ENCODE measurements at places on chromosomes 4 and X.

DNA sequence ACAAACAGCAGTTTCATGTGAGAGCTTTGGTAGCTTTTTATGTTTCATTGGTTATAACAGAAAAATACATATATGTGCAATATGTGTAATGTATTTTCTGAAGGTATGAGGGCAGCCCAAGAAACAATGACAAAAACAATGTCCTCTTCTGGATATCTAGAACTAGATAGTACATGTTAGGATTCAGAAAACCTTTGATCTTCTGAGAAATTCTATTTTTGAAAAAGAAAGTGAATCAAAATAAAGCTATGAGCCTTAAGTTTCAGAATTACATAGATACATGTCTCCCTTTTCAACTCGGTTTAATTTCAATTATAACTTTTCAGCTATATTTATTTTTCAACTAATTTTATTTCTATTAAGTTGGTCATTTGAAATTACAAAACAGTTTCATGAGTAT is 131.9 kb downstream of the REELD1 start:
- no peak for DNase-seq

- no peak for DNase-seq
Measured at GRCh38 chr4:16334601-16335000, 108.3 kb upstream of the TAPT1 start.

DNA sequence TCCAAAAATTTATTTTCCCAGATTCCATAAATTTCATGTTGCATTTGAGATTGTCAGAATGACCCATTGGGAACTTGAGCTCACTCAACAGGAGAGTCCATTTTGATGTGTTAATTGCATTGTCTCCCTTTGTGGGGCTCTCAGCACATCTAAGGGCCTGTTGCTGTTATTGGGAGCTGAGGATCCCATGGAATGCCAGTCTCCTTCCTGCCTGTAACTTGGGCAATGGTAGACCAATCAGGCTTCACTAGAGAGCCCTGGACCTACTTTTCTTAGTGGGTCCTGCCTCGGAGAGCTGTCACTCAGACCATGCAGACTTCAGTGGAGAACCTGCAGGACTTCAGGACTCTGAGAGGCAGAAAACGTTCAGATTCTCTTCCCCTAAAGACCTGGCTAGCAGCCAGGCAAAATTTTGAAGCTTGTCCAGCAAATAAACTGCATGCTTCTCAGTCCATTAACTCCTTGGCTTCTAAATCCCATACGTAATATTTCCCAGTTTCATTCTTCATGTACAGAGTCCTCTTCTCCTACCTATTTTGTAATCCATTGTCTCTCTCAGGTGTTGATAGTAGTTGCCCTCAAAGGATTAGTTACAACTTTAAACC is 25.1 kb downstream of the OCRL start:
- DNase-seq, result peak; percentile 39

- no peak for DNase-seq
Measured at GRCh38 chrX:79089896-79090584, 54.4 kb upstream of the GPR174 start.

GRCh38 chr4:132709056-132709455 is 440.0 kb upstream of the PCDH10 start:
- no peak for DNase-seq

DNA sequence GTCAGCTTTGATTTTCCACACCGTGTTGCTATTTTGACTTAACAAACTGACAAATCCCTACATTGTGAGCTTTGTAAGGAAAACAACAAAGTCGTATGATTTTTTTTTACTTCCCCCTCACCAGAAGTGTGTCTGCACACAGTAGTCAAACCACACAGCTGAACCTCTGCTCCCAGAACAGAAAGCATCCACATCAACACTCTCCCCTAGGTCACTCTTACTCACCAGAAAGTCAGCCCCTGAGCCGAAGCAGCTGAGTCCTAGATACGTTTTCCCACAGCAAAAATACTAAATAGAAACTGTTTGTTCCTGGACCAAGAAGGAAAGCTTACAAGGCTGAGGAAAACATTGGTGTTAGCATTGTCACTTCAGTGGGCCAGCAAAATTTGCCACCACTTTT is 305.7 kb downstream of the DHX15 start:
- no peak for DNase-seq

DNA sequence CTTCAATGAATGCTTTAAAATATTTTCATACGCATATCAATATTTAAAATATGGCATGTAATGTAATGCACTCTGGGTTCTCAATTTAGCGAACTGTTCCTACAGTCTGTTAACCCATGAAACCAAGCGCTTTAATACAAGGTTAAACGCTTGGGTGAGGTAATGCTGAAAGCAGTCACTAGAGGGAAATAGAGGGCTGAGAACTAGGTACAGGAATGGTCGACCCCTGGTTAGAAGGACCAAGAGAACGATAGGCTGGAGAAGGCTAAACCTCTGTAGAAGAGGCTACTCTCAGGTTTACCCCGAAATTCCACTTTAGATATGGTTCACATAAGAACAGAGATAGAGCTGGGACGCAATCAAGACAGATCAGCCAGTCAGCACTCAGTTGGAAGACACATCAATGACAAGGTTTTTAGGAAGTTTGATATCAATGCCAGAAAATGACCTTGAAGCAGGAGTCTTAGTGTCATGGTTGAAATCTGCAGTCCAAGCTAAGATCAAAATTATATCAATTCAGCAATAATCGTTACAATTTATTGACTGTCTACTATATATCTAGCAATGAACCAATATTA is 26.9 kb downstream of the ARSJ start:
- DNase-seq, result peak; percentile 52

DNA sequence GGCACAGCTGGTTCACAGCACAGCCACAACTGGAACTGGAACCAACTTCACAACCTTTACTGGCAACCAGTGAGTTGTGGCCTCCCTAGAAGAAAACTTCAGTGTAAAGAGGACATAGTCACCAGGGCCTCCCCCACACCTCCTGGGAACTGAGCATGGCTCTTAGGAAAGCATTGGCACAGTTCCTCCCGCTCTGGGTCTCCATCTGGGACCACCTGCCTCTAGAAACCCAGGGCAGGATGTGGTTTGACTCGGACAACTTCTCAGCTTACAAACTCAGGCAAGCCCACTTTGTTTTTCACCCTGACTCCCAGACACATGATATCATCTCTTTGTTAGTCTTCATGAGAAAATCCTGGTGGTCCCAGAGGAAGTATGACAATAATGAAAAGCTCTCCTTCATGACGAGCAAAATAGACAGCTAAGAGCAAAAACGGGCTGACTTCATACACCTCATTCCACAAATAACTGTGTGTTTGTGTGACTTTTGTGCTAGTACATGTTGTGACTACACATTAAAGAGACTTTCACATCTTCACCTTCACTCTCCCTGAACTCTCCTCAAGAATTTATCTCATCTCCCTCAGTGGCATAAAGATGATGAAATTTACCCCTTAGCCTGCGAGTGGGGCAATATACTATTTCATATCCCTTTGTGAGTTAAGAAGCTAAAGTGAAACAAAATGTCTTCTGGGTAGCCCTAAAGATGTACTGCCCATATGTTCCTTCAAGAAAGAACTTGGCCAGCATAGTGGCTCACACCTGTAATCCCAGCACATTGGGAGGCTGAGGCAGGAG is 75.4 kb downstream of the SH3KBP1 start:
- no peak for DNase-seq

GRCh38 chrX:13096728-13097127 is 52.3 kb upstream of the FAM9C start:
- DNase-seq, result no peak

DNA sequence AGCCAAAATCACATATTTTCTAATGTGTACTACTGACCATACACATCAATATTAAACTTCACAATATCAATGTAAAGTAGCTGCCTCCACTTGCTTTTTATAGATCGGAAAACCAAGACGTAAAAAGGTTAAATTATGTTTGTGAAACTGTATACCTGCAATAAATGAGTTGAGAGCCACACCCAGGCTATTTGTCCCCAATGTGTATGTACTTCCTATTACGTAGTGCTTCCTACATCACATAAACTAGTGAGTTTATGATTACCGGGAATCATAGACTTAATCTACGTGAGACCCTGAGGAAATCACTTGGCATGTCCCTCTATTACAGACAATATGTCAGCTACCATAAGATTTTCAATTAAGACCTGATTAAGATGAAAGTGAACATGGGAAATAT is 903.4 kb downstream of the RAB28 start:
- DNase-seq, result no peak

GRCh38 chrX:45715748-45716147 is 515.1 kb upstream of the DIPK2B start:
- no peak for DNase-seq

GRCh38 chrX:152138388-152138784 is at the start of gene MAGEA10:
MAGEA10 (minus strand) TSS chrX:152138577; CDS start chrX:152135620, 2,957 bp downstream.
- DNase-seq, result no peak

DNA sequence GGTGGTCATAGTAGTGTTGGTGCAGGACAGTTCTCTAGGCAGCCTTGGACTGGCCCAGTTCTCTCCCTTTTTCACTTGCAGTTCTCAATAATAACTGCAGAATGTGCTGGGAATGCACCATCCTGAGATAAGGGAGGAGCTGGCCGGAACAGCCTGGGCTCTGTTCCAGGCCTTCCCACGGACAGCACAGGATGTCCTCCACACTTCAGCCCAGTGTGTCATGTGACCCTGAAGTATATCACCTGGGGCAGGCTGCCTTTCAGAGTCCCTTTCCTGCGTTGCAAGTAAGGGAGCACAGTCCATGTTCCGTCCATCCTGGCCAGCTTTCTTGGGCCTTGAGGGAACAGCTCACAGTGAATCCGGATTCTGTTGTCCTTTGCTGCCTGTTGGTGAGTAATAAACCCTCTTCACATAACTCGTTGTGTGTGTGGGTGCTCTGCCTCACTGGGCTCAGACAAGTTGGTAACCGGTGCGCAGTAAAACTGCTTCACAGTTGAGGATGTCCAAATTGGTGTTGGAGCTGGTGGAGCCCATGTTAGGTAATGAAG is 32.3 kb upstream of the BBS12 start:
- DNase-seq, result no peak

DNA sequence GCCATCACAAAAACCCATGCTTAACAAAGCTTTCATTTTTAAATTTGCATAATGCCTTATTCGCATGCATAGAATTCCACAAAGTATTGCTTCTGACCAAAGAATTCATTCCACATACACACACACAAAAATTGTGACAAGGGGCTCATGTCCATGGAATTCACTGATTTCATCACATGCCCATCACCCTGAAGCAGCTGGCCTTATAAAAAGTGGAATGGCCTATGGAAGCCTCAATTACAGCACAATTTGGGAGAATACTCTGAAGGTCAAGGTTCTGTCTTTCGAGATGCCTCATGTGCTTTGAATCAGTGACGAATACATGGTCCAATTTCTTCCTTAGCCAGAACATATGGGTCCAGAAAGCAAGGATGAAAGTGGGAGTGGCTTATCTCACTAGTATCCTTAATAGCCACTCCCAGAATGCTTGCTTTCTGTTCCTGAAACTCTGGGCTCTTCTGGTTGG is 165.7 kb downstream of the KDR start:
- DNase-seq, result no peak

- no peak for DNase-seq
Measured at GRCh38 chr4:127501103-127501502, 131.7 kb upstream of the INTU start.

GRCh38 chr4:183493246-183493645 is 11.6 kb upstream of the ING2 start:
- no peak for DNase-seq

GRCh38 chr4:60327651-60328050 is 872.5 kb upstream of the ADGRL3 start:
- DNase-seq, result no peak

GRCh38 chrX:118480172-118480571 is 15.4 kb upstream of the DOCK11 start:
- no peak for DNase-seq

DNA sequence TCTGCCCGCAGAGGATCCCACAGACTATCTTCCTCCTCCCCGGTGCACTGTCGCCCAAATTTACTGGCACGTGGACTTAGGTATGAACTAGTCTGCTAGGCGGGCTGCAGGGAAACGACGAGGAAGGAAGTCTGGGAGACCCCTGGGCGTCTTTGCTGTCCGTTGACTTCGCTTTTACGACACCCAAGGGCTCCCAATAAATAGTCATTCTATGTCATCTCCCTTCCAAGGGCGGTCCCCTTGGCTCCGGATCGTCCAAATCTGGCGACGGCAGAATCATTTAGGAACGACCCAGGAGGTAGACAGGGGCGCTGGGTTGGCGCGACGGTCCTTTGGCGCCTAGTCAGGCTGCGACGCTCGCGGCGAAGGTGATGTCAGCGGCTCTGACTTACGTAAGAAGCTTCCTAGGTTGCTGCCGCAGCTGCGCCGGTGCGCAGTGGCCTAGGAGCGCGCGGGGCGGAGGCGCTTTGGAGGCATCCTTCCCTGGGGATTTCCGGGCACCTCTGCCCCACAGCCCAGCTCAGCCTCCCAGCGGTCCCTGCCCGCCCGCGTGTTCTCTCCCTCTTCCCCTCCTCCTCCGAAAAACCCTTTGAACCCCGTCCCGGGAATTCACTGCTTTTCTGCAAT is 2.2 kb downstream of the NHS start:
- peak; percentile 55 for DNase-seq

GRCh38 chrX:23127586-23127985 is 127.8 kb downstream of the DDX53 start:
- DNase-seq, result no peak

DNA sequence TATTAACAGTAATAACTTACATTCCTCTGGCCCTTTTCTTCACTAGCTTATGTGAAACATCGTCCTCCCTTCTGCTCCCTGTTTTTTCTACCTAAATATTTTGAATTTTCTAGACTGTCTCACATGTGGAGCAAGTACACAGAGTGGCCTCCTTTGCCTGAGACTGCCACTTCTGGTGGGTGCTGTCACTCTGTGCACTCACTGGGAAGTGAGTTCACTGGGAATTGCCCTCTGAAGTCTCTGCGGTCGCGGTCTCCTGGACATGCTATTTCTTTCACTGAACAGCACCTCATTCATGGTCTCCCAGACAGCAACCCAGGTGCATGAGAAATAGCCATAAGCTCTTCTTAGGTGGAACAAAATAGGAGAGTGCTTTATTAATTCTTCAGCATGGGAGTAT is 1179.7 kb upstream of the ADGRL3 start:
- DNase-seq, result no peak

DNA sequence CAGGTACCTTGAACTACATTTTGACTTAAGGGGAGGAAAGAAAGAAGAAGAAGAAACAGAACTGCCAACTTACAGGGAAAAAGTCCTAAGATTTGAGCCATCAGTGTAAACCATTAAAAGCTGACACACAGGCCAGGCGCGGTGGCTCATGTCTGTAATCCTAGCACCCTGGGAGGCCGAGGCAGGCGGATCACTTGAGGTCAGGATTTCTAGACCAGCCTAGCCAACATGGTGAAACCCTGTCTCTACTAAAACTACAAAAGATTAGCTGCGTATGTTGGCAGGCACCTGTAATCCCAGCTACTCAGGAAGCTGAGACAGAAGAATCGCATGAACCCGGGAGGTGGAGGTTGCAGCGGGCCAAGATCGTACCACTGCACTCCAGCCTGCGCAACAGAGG is 389.7 kb upstream of the FAM241A start:
- DNase-seq, result no peak

DNA sequence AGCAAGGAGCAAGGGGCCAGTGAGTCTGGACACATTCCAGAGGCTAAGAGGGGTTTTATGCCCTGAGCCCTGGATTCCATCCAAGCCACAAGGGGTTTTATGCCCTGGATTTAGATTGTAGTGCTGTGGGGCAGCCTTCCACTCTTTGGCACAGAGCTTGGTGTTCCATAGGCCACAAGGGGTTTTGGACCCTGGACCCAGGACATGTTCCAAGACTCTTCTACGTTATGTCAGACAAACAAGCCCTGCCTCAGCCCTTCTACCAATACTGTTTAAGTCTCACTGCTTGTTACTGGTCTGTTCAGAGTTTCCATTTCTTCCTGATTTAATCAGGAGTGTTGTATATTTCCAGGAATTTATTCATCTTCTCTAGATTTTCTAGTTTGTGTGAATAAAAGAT is 12.8 kb upstream of the SCARB2 start:
- DNase-seq, result no peak

All from H9 (cell line).